ENCODE measurements at places on chromosomes 5 and 9. TPM values are rescaled to one million over a fixed set of nuclear protein-coding genes. Genes with fewer than 3 reads are reported as not detected.

The THG1L gene
- 9.5 TPM for total RNA-seq

- no peak for DNase-seq
Measured at GRCh38 chr9:82789155-82789824, 273.7 kb downstream of the RASEF start.

The SGTB gene
- 26.4 TPM for total RNA-seq

DNA sequence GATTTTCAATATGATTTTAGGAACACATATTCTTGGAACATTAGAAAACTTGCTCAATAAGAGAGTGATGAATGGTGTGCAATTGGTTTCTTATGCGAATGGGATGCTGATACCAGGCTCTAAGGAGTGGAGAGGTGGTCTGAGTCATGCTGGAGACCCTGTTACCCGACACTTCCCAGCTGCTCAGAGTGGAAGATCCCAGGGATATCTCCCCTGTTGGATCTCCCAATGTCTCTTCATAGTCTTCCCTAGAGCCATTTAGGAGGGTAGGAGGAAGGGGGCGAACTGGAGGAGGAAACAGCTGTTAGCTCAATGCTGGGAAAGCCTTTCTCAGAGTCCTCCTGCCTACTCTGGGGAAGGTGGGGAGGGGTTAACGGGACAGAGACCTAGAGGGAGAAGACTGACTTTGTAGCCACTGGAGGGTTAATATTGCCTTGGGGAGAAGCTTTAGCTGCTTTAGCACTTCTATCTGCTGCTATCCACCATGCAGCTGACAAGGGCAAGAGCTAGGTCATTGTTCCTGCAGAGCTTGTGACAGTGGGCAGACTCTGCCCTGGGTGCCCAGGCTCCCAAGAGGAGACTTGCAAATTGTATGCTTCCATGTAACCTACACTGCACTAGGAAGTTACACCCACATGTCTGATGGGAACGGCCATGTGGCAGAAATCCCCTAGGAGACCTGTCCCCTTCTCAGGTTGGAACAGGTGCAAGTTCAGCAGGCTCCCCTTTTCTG lies 301.0 kb downstream of the GADD45G start:
- no peak for DNase-seq

The SPATA31E1 gene
- not detected for total RNA-seq

GRCh38 chr5:181170237-181170825 lies 22.9 kb downstream of the OR2V2 start:
- DNase-seq: no peak

The CARD19 gene
- total RNA-seq: 103 TPM

DNA sequence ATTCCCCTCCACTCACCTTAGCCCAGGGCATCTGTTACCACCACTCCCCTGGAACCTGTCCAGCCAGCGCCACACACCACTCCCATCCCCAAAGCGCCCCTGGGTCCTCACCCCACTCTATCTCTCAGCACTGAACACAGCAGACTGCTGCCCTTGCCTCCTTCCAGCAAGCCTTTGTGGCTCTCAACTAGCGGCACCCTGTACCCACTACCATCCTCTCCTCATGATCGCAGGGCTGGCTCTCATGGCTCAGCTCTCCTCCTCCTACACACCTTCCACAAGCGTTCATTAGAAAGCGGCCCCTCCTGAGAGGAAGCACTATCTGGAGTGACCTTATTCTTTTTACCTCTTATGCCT lies 13.3 kb upstream of the BASP1 start:
- no peak for DNase-seq

The LHX3 gene
- total RNA-seq: not detected

The FBXW11 gene
- 91.2 TPM for total RNA-seq

The REXO4 gene
- 7.7 TPM for total RNA-seq

The PIP5K1B gene
- total RNA-seq: 7.1 TPM

DNA sequence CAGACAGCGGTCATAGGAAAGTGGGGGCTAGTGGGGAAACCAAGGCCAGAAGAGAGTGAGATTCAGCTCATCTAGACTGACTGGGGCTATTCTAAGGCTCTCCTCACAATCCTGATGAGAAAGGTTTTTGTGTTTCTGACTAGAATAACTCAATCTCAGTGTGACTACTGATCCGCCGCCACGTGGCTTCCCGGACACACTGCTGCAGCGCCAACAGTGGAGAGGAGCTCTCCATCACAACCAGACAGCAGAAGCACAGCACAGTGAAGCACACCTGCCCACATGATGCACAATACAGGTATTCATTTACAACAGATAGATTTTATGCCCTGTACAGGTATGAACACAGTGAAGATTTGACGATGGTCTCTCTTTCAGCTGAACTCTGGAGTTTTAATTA lies 25.4 kb downstream of the NREP start:
- DNase-seq: no peak
